T-cell (primary cell): ENCODE measurements at places on chromosomes 1 and 21. TPM values are rescaled to one million over a fixed set of nuclear protein-coding genes. Genes with fewer than 3 reads are reported as not detected.

The INSRR gene
- not detected for total RNA-seq

The LRP8 gene
- total RNA-seq: 12.9 TPM

The PDC gene
- total RNA-seq: not detected

The KCNA10 gene
- not detected for total RNA-seq

The TMPRSS2 gene
- total RNA-seq: not detected

The HEYL gene
- 0.15 TPM for total RNA-seq

The HHAT gene
- 7.9 TPM for total RNA-seq

The CFHR1 gene
- total RNA-seq: not detected

The OR2T8 gene
- not detected for total RNA-seq

The ANKRD65 gene
- total RNA-seq: not detected

The PRAMEF8 gene
- total RNA-seq: not detected

The SLAMF9 gene
- not detected for total RNA-seq

The LCE3E gene
- not detected for total RNA-seq

The S100A3 gene
- total RNA-seq: not detected

DNA sequence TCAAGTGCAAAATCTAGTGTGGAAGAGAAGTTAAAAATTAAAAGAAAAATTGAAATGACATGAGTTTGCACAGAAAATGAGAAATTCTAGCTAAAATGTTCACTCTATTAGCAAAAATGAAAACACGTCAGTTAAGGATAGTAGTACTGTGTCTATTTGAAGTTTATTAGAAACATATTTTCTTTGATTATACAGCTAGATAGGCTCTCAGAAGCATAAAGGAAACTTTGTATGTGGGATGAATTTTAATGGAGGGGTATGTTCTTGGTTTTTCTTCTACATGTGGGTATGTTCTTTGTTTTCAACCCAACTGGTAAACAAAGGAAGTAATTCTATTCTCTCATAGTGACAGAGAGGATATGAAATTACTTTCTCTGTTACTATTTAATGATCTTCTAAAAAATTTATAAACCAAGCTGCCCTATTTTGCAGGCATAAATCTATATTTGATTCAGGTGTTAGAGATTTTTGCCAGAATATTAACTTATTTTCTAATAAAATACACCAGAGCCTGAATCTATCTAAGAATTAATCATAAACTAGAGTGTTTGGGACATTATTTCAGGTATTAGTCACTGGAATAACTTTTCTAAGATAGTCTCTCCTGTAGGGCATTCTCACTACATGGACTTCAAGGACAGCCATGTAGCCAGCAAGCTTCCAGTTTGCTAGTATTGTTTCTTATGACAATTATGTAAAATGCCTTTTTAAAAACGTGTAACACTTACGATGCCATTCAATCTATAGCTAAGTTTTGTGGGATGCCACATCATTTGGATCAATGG lies 15.8 kb downstream of the GPSM2 start:
- no peak for DNase-seq

GRCh38 chr1:119946724-119947123 lies 50.4 kb upstream of the ADAM30 start:
- no peak for DNase-seq

- DNase-seq: no peak
Observed at GRCh38 chr1:58158506-58159433, 387.8 kb downstream of the OMA1 start.

GRCh38 chr21:38495696-38496095 lies 2.6 kb downstream of the ERG start:
- DNase-seq: no peak

DNA sequence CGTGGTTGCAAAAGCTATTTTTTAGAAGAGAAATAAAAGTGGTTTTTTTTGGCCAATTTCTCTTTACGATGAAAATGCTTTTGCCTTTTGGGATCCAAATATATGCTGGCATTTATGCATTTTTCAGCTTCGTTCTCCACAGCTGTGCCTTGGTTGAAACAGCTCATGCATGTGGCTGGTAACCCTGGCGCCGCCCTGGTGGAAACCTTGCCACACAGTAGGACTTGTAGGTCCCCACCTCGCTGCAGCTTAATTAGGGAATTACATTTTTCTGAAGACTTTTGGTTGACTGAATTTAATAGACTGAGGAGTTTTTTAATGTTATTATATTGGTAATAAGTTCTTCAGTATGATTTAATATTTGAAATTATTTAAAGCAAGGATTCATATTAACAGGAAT lies 12.7 kb upstream of the PCP4 start:
- no peak for DNase-seq

GRCh38 chr1:91261655-91262054 lies 143.0 kb downstream of the HFM1 start:
- DNase-seq: no peak

GRCh38 chr1:183577897-183578465 lies 12.3 kb downstream of the NCF2 start:
- DNase-seq: no peak

GRCh38 chr1:111214884-111215283 lies 12.6 kb upstream of the CHI3L2 start:
- DNase-seq: peak; percentile 32

DNA sequence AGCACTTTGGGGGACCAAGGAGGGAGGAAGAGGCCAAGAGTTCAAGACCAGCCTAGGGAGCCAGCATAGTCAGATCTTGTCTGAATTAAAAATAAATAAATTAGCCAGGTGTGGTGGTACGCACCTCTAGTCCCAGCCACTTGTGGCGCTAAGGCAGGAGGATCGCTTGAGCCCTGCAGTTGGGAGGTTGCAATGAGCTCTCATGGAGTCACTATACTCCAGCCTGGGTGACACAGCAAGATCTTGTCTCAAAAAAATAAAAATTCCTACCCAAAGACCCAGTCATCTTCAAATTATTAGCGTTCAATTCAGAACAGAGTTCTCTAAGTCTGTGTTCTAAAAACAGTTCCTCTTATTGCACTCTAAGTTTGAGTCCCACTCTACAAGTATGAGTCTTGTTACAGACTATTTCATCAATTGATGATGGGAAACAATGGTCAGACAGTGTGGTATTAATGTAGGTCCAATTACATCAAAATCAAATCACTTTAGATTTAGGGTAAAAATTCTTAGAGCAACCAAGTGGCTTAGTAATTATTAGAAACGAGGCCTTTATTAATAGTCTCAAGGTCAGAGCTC lies 6.9 kb downstream of the FOXJ3 start:
- no peak for DNase-seq

GRCh38 chr1:39576016-39576657 lies 453 bp downstream of the PABPC4 start:
- peak; percentile 11 for DNase-seq

GRCh38 chr1:224333309-224333926 lies 3.4 kb upstream of the NVL start:
- no peak for DNase-seq

- no peak for DNase-seq
Observed at GRCh38 chr1:40939320-40940059, 40.0 kb upstream of the CTPS1 start.

- DNase-seq: no peak
Observed at GRCh38 chr1:229280921-229281320, 10.0 kb downstream of the RAB4A start.

DNA sequence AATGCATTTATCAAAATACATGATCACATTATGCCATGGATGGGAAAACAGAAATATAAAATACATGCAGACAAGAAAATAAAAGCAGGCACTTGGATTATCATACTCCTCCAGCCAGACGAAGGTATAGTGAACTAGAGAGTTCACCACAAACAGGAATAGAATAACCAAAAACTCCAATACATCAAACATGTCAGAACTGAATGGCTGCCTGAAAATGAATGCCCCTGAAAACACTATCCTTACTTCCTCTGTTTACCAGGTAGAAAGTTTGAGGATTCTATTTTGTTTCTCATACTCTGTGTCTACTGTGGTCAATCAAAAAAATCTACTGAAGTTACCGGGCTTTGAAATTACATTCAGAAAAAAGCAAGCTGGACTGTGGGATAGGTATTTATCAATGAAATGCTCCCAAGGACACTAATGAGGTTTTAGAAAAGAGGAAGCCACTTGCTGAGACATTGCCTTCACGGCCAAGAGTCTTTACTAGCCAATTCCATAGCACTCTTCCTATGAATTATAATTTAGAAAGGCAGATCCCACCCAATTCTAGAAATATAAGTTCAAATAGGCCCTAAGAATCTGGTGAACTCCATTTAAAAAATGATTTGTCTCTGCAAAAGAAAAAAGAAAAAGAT lies 197.7 kb downstream of the SMYD3 start:
- DNase-seq: no peak

- no peak for DNase-seq
Observed at GRCh38 chr1:198892065-198892464, 253.2 kb downstream of the PTPRC start.

- DNase-seq: no peak
Observed at GRCh38 chr21:38041493-38041892, 125.2 kb upstream of the KCNJ6 start.
